ENCODE measurements at places on chromosomes 1 and 21.
A peak's percentile ranks its signal among the peaks of the same experiment; 100 is the strongest.

DNA sequence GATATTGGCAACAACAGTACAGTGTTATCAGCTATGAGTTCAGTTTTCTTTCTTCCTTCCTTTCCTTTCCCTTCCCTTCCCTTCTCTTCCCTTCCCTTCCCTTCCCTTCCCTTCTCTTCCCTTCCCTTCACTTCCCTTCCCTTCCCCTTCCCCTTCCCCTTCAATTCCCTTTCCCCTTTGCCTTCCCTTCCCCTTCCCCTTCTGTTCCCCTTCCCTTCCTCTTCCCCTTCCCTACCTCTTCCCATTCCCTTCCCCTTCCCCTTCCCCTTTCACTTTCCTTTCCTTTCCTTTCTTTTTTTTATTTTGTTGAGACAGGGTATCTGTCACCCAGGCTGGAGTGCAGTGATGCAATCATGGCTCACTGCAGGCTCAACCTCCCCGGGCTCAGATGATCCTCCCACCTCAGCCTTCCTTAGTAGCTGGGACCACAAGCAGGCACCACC lies 72.3 kb upstream of the CAPZB start:
- DNase-seq = no peak

GRCh38 chr1:63772876-63773275 lies 941 bp upstream of the ROR1 start:
- no peak for DNase-seq

DNA sequence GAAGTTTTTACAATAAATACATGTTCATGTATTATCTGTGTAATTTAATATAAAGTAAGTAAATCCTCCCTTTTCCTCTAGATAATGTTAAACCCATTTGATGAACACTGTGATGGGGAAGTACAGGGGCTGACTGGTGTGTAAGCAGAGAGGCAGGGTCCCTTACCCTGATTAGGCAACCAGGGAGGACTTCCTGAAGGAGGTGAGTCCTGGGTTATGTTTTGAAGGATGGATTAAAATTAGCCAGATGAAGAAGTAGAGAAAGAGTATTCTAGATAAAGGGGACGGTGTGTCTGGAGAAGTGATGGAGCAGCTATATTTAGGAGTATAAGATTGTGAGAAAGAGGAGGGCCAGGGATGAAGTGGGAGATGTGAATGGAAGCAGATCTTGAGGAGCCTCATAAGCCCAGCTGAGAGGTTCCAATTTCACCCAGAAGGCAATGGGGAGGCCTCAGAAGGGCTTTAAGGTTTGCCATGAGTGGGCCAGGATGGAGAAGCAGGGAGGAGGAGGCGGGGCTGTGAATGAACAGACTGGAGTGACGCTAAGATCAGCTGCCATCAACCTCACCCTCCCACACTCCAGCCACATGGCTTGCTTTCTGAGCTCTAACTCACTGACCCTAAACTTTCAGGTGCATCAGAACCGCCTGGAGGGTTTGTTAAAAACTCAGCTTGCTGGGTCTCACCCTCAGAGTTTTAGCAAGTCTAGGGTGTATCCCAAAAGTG lies 30.9 kb upstream of the ID3 start:
- DNase-seq = no peak

DNA sequence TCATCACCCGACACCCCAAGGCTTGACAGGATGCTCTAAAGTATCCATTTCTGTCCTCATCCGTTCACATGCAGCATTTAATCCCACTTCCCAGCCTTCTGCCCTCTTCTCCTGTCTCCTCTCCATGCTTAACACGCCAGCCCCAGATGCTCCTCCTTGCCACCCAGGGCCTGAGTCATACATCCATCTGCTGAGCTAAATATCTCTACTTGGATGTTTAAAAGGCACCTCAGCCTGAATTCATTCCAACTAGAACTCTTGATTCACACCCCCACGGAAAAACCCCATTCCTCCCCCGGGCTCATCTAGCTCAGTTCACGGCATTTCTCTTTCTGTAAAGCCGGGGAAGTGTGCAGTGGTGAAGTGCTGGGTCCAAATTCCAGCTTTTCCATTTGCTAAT lies 27.7 kb downstream of the TEX35 start:
- DNase-seq = peak; percentile 31

DNA sequence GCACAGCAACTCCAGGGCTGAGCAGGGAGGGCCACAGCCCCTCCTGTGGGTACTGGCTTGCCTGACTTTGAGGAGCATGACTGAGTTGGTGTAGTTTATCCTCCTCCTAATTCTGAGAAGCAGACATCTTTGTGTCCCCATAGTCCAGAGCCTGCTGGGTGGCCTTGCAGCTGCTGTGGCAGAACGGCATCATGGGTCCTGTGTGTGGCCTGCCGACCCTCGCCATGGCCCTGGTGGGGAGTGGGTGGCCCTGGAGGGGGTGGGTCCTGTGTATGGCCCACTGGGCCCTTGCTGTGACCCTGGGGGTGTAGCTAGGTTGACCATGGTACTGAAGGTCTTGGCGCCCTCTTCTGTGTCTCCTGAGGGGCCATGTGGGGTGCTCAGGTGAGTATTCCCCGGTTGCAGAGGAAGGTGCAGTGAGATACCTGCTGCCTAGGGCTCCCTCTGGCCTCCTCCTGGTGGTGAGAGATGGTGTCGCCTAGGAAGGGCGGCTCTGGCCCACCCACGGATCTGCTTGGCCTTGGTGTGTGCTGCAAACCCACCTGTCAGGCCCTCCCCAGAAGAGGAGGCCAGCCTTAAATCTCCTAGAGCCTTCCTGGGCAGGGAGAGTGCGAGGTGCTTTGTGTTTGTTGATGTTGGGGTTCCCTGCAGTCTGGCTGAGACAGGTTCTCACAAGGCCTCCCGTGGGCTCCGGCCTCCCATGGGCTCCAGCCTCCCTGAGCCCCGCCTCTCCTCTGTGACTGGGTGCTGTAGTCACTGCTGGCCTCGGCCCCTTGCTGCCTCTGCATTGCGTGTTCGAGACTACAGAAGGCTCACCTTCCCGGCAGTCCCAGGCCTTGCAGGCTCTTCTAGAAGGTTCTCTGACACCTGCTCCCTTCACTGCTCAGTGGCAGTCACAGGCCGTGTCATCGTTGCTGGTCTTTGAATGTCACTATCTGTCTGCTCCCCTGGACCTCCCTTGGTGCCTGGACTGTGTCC lies 7.8 kb downstream of the SNAP47 start:
- no peak for DNase-seq

DNA sequence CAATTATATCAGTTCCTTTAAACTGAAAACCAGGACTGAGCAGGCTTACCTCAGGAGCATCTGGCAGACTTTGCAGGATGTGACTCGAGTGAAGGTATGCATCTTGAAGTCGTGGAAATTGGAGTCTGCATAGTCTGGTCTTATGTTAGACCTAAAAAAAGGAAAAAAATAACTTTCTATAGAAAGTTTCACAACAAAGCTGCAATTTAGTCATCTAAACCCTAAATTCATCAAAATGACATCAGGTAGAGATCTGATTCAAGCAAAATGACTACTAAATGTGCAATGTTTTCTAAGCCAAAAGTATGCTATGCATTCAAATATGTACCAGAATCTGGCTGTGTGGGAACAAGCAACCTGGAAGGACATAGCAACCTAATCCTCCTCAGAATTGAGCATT lies 260.1 kb downstream of the VAV3 start:
- DNase-seq = no peak

DNA sequence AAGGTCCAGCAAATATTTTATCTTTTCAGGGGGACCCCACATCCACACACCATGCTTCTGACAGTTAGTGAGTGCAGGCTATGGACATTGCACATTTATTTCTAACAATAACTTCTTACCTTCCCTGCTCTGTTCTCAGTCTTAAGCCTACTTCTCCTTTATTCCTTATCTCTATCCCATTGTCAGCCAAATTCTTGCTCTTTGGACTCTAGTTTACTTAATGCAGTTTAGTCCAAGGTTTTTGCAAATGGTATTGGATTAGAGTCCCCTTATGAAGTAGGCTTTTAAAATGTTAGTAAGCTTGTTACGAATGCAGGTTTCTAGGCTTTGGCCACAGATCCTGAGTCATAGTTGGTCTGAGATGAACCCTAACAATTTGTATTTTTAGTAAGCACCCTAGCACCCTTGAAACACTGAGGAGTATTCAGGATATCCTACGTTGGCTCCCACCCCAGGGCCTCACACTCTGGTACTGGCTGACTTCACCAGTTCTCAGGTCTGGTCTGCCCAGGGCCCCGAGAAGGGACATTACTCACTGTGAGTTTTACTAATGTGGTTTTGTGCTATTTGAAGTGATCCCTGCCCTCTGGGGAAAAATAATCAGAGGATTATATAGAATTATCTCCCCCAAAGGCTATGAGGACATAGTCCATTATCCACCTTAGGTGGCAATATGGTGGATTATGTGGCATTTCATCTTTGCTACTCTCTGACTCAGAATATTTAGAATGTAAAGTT lies 239.5 kb downstream of the TGFB2 start:
- peak; percentile 38 for DNase-seq

DNA sequence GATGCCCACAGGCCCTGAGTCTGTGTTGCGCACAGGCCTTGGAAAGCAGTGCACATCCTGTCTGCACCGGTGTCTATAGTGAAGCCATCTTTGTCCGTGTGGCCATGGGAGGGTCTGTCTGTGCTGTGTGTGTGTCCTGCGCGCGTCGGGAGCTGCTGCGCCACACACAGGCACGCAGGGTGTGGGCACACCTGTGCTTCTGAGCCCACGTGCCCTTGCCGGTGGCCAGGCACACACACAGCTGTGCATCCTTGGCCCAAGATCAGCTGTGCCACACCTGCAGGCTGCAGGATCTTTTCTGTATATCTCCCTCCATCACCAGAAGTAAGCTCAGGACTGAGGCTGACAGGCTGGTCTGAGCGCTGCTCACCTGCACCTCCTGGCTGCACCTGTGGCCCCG lies 3.2 kb upstream of the SAMD11 start:
- DNase-seq = no peak

DNA sequence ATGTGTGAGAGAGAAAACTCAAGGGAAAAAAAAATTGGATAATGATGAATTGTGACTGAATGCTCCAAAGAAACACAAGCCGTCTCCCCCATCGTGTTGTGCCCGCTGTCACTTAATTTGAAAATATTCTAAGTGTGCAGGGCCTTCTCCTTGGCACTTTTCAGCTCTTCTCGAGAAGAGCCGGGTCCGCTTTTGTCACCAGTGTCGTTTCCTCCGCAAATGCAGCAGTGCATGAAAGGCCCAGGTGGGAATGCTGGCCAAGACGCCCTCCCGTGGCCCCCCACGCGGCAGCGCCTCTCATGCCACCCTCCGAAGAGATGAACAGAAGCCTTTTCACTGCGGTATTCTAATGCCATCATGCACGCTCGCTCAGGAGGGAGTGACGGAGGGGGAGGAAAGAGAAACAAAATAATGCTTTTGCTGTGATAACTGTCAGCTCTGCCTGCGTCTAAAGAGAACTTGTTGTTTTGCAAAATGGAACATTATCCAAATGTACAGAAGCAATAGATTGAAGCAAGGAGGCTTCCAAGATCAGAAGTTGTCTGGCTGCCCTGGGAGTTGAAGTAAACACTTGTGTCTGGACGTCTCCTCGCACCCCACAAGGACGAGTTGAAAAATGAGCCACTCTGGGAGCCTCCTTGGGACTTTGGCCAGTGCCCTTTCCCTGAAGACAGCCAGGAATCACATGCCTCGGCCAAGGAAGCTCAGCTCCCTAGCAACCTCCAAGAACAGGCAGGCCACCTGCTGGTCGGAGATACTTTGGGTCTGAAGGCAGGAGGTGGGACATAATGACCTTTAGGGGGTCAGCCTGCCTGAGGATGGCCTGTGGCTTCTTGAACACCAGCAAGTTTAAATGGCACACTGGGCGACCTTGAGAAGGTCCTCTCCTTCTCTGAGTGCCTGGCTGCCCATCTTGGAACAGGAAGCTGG lies 166.1 kb upstream of the ZC3H12A start:
- DNase-seq = no peak

- no peak for DNase-seq
These were observed 23.2 kb downstream of the MCOLN2 start for GRCh38 chr1:84973498-84974334.

DNA sequence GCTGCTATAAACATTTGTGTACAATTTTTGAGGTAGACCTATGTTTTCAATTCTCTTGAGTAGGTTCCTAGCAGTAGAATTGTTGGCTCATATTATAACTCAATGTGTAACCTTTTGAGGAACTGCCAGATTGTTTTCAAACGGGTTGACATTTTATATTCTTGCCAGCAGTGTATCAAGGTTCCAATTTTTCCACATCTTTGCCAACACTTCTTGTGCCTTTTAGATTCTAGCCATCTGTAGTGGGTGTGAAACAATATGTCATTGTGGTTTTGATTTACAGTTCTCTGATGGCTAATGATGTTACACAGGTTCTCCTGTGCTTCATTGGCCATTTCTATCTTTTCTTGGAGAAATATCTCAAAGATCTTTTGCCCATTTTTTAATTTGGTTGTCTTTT lies 36.4 kb downstream of the MAP3K7CL start:
- DNase-seq = no peak

DNA sequence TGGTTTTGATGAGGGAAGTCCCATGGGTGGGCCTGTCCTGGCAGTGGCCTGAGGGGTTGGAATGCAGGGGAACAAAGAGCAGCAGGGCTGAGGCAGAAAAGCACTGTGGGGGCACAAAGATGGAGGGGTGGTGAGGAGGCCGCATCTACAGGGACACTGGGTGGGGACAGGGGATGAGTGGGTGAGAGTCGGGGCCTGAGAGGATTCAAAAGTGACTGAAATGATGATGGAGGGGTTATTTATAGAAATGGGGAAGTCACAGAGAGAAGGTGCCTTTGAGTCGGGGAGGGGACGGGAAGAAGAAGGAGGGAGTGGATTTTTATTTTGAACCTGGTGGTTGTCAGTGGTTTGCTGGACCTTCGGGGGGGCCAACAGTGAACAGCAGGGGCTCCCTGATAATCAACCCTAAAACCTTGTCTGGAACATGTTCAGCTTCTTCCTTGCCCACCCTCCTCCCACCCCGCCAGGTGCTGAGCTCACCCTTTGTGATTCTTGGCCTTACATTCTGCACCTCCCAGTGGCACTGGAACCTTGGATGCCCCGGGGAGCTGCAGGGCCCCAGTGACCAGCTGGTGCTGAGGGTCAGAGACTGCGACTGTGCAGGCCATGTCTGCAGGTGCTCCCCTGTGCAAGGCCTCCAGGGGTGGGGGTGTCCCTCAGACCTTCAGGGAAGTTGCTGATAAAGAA lies 42.9 kb downstream of the IER5 start:
- no peak for DNase-seq
